ENCODE measurements at places on chromosomes 11 and 22.

GRCh38 chr22:32620992-32621391 lies 146.4 kb downstream of the FBXO7 start:
- DNase-seq, result no peak

GRCh38 chr11:96178049-96178886 lies 164.7 kb downstream of the MAML2 start:
- DNase-seq, result no peak

DNA sequence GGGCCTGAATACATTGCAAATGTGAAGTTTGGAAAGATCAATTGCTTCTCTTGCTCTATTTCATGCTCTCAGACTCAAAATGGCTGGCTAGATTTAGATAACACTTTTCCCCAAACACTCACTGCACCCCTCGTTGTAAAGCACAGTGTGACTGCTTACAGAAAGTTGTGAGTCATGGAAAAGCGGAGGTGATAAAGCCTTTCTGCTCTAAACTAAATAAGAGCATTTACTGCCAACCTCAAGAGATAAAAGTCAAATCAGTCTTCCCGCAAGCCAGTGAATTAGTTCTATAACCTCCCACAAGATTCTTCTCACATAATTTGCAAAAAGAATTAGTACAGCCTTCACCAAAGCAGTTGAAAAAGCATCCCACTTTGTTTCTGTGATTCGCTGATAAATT lies 168.7 kb downstream of the WT1 start:
- no peak for DNase-seq

DNA sequence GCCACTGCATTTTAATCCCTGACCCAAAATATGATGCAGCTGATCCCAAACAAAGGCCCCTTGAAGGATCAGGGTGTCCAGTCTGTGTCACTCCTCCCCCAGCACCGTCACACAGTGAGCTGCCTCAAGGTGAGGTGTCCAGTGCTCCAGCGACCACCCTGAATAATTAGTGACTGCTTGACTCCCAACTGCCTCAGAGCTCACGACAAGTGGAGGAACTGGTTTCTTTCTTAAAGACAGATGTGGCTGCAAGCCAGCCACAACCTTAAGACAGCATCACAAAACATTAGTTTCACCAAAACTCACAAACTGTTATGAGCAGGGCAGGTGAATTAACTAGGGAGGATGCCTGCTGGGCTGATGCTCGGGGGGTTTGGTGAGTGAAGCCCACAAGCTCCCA lies 74.6 kb downstream of the PIWIL3 start:
- DNase-seq, result no peak

- DNase-seq, result no peak
These were observed 12.3 kb downstream of the PIK3IP1 start for GRCh38 chr22:31279821-31280505.

- DNase-seq, result no peak
These were observed 3.9 kb upstream of the GCAT start for GRCh38 chr22:37803639-37804351.

- no peak for DNase-seq
These were observed 20.5 kb downstream of the ZNF280B start for GRCh38 chr22:22487869-22488597.

GRCh38 chr11:6574816-6575715 lies 28.4 kb downstream of the RRP8 start:
- DNase-seq, result no peak

DNA sequence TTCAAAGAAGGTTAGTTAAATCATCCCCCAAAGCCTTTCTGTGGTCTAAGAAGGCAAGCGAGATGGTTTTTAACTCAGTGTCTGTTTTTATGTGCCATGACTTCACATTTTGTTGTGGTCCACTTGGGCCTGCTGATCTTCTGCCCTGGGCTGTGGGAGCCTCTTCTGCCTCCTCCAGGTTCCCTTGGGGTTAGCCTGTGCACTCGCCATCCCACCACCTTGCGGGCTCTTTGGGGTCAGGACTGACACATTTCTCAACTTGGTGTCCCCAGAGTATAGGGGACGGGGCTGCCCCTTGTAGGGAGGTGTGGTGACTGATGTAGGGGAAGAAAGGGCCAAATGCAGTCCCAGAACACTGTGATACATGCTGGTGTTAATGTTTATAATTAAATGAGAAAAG lies 207.0 kb downstream of the TBC1D22A start:
- no peak for DNase-seq

DNA sequence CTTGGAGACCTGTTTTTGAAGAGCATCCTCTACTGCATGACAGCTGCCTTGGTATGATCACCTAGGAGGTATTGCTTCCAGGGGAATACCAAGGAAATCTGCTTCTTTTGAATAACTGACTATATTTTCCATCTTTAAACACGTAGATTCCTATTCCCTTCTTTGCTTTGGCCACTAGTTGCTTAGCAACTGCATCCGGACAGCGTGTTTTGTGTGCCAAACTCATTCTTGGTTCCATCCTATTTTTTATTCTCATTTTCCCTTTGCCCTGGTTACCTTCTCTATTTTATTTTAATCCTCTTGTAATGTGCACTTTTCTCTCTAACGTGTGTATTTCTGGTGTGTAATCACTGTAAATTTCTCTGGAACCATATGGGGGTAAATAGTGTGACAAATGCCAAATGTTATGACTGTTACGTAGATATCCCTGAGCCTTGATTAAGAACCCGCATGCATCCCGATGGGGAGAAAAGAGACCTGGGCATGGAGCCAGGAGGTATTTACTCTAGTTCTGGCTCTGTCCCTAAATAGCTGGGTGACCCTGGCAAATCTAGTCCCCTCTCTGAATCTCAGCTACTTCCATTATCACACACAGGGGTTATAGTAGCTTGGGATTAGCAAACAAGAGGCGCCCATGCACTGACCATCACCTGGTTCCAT lies 241.7 kb downstream of the MIAT start:
- no peak for DNase-seq

GRCh38 chr11:35554491-35555437 lies 29.3 kb upstream of the PAMR1 start:
- DNase-seq, result no peak

DNA sequence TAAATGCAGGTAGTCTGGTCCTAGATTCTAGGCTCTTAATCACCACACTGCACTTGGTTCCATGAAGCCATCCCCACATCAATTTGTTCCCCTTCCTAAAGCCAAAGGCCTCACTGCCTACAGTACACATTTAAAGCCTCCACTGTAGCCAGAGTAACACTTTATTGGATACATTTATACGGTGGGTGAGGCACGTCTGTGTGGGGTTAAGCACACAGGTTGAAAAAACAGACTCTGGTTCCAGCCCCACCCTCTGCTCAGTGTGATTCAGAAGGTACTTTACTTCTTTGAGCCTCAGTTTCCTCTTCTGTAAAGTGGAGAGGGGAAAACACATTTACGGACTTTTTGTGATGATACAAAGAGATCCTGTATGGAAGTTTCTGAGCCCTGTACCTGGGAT lies 22.5 kb downstream of the DSCAML1 start:
- no peak for DNase-seq

DNA sequence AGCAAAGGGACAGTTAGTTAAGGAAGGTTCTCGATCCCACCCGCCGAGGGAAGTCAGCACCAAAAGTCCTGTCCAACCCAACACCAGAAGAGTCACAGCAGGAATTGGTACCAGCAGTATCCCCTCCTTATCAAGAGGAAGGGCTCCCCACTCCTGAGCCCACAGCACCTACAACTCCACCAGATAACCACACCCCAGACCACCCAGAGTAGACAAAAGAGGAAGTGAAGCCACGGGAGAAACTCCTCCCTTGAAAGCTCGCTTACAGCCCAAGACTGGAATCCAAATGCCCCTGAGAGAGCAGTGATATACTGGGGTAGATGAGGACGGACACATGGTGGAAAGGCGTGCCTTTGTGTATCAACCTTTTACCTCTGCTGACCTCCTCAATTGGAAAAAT lies 7.3 kb upstream of the CD5 start:
- DNase-seq, result peak; percentile 44

DNA sequence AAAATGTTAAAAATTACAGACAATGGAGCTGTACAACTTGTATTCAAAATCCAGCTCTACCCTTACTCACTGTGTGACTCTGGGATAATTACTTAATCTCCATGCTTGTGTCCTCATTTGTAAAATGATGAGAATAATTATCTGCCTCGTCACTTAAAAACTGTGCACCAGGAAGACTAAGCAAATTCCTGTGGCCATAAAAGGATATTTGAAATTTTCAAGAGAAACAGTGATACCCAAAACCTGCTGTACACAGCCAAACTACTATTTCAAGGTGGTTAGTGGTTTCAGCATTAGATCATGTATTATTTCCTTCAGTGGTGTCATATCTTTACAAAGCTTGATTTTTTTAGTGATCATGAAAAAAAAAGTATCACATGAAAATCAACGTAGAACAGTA lies 136.9 kb downstream of the METTL15 start:
- DNase-seq, result no peak

GRCh38 chr22:20031732-20032406 lies 11.0 kb downstream of the TANGO2 start:
- DNase-seq, result no peak

GRCh38 chr22:47571616-47572015 lies 809.2 kb downstream of the TBC1D22A start:
- DNase-seq, result no peak

GRCh38 chr11:62689421-62690183 lies at the start of gene LRRN4CL:
Gene LRRN4CL, minus strand, starts transcription at chr11:62689530. Its CDS starts 1,022 bp downstream, at chr11:62688508.
- DNase-seq, result no peak

- DNase-seq, result no peak
These were observed 413.9 kb downstream of the TENM4 start for GRCh38 chr11:79026803-79027445.

DNA sequence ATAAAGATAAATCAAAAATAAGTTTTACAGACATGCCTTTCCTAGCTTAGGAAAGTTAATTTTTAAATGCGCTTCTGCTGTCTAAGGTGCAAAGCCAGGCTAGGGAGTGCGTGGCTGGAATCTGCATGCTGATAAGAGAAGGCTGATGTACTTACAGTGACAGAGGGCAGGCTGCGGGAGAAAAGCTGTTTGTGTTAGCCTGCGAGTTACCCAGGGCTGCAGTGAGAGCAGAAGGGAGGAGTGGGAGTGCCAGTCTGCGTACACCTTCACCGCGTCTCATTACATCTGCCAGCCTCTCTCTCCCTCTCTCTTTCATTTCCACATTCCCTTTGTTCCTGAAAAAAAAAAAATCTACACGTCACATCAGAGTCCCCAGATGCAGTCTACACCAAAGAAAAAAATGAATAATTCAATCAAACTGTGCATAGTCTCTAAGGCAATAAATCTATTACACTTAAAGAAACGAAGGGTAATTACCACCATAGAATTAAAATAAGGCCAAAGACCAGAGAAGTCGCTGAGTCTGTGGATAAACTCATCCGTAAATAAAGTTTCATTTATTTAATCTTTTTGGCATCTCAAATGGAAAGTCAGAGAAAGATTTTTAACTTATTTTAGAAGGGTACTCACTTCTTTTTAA lies 126.4 kb upstream of the C11orf58 start:
- DNase-seq, result no peak

DNA sequence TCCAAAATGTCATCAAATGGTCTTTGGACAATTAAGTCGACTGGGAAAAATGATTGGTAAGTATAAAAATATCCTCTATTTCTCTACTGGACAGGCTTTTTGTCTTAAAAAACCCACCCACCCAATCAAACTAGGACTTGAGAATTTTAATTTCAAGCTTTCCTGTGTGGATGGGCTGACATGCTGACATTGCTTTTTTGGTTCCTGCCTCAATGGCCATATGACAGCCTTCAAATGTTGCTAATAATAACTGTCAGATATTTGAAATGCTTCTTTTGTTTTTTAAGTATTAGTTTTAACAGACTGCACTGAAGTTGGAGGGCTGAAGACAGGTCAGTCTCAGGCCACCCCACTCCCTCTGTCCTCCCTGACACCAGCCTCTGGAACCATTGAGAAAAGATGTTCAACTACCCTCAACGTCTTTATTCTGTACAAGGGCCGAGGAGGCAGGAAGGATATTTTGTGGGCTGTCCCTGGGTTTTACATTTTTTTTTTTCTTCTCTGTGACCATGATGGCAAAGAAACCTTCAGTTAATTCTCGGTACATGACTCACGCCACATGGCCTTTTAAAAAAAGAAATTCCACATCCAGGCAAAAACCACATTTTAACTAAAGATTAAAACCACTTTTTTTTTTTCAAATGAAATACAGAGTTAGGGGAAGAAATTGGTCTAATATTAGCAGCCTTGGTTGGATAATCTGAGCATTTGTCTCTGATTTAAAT lies 130.4 kb downstream of the SLC1A2 start:
- DNase-seq, result peak; percentile 69

- DNase-seq, result peak; percentile 5
These were observed 453.4 kb downstream of the NTM start for GRCh38 chr11:131823772-131824171.

DNA sequence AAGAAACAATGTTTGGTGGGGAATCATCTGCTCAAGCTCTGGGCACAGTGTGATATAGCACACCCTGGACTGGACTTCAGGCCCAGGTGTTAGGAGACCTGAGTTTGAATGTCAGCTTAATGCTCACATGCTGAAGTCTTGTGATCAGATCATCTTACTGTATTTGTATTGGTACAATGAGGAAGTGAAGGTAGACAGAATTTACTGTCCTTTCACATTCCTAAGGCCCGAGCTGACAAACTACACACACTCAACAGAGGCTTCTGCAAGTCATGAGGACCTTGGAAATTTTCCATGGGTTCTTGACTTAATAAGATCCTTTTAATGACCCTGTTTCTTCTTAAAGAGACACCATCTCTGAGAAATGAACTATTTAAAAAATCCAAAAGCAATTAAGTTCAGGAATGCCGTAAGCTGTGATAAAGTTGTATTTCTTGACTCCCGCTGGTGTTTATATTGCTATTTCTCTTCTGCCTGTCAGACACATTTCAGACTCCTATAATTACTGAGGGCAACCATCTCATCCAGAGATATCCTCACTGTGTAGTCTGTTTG lies 802.0 kb downstream of the DLG2 start:
- no peak for DNase-seq

GRCh38 chr11:72305077-72305476 lies 61.1 kb upstream of the PHOX2A start:
- DNase-seq, result no peak

- DNase-seq, result no peak
These were observed 63.7 kb upstream of the EED start for GRCh38 chr11:86180851-86181250.

DNA sequence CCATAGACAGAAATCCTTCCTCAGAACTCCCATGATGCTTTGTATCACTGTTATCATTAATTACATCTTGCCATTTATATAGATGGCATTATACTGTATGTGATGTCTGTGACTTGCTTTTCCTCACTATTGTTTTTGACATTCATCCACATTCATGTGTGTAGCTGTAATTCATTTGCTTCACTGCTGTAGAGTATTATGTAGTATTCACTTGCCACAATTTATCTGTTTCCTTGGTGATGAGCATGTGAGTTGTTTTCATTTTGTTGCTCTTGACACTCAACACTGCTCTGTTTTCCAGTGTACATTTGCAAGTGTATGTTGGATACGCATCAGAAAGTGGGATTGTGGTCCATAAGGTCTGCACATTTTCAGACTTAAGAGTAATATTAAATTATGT lies 328.6 kb upstream of the C11orf87 start:
- DNase-seq, result no peak
